Muscle of leg (tissue), 16 donors: ENCODE measurements at places on chromosomes 13 and 19. TPM values are rescaled to one million over a fixed set of nuclear protein-coding genes. Genes with fewer than 3 reads are reported as not detected.

- DNase-seq = no peak
Measured at GRCh38 chr13:22432690-22433089, 748.1 kb upstream of the SGCG start.

DNA sequence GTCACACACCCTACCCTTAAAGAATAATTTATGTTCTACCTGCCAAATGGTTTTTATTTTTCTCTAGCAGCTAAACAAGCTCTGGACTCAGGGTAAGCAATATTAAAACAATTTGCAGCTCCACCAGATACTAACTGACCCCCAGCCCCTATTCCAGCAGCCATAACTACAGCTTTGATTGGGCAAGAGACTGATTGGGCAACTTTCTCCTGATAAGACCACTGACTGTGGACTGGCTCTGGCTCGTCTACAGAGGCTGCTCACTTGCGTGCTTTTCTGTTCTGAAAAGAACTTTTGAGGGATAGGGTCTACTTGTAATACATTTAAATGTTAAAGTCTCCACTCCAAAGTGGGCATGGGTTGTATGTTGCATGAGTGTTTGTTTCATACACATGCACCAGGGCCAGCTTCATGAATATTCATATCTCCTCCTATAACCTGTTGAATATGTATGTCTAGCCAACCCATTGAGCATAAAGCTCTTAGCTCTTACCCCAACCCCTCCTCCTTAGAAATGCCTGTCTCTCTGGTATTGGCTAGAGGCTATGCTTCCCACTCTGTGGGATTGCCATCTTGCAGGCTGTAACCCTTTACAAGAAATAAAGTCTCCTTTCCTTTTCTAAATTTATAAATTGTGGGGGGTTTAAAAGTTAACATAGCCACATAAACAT lies 19.9 kb downstream of the OR7A5 start:
- no peak for DNase-seq

DNA sequence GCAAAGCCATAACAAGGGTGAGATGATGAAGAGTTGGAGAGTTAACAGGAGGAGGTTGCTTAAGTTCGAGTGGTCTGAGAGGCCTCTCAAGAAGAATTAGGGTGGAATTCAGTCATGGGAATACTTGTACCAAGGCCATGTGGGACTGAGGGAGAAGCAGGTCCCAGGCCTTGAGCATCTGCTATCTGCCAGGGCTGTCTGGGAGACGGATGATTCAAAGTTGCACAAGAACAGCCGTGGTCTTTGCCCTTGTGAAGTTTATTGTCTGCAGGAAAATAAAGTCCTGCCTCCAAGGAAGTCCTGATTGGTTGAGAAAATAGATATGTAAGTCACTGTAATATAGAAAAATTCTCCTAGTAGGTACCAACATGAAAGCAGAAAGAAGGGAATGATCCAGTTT lies 178.8 kb upstream of the RFC3 start:
- no peak for DNase-seq

Gene IL11
- total RNA-seq = 0.31 TPM

Gene BEST2
- not detected for total RNA-seq
